Substantia nigra (tissue), 51 donors: ENCODE measurements at places on chromosomes 6 and 20.

- no peak for DNase-seq
These were observed 129.0 kb upstream of the THEMIS start for GRCh38 chr6:128029826-128030225.

DNA sequence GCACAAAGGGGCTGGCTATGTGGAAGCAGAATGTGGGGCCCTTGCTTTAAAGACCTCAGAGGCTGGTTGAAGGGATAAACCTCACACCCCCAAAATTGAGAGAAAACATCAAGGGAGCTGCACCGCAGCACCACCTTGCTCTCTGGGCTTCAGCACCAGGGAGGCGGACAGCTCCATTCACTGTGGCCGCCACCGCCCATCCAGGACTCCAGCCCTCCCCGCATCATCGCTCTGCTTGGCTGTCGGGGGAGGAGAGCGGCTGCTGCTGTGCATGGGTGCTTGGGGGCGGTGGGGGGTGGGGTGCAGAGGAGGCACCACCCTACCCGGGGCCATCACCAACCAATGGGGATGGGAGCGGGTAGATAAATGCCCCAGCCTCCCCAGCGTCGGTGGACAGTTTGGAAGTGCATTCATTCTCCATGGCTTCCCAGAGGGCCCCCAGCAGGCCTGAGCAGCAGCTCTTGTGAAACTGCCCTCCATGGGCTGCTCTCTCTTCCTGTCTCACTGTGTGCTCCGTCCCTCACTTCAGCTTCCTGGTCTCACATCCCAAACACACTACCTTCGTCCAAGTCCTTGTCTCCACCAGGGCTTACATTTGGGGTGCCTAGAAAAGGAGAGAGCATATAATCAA, 75.7 kb upstream of the BHLHE23 start:
- no peak for DNase-seq

DNA sequence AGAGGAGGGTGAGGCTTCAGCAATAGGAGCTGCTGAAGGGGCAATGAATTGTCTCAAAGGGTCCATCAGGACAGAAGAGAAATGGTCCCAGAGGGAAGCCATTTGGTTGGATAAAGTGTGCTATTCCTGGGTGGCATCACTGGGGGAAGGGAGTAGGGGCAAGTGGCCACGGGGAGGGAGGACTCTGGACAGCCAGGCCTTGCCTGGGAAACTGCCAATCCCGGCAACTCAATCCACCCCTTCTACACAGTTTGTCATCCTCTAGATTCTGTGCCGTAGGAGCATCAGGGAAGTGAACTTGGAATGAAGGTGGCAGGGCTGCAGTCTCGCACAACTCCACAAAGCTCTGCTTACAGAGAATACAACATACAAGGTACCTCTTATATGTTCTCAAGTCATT, 59.5 kb upstream of the RIPOR2 start:
- DNase-seq = no peak

DNA sequence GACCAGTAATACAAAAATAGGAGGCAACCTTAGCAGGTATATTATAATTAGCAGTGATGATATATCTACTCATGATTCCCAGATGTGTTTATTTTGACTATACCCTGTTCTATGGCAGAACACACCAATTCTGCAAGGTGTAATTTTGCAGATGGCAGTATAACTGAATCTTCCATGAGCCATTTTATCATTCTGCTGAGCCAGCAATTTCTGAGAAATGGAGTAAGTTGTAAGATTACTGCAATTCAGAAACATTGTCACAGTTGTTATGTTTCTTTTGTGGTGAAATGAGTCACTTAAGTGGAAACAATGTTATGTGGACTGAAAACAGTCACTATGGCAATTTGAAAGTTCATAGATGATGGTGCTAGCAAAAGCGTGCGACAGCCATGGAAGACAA, 63.7 kb upstream of the RIMS1 start:
- DNase-seq = no peak

- no peak for DNase-seq
These were observed 130.5 kb downstream of the CEBPB start for GRCh38 chr20:50320901-50321796.

DNA sequence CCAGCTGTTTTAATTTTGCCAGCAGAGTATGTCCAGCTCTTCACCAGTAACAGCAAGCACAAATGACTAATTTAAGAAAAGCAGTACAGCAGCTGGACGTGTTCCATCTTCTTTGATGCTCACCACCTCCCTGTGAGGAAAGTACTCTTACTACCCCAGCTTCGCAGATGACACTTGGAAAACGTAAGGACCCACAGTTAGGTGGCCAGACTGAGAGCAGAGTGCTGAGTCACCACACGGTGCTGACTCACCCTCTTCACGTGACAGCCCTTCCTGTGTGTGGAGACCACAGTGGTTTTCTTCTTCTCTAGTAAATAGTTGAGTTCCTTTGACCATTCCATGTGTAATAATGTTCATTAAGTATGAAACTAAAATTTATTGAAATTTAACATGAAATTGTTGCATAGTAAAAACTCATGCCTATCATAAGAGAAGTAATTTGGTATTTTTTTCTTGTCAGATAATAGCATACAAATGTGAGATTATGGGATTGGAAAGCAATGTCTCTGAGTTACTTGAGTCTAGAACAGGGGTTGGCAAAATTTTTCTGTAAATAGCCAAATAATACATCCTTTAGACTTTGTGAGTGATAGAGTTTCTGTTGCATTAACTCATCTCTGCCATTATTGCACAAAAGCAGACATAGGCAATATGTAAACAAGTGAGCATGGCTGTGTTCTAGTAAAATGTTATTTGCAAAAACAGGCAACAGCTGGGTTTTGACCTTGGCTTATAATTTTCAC, 76.6 kb downstream of the SLX4IP start:
- DNase-seq = peak; percentile 66

- no peak for DNase-seq
These were observed 5.1 kb downstream of the PRND start for GRCh38 chr20:4726710-4727397.

- no peak for DNase-seq
These were observed 57.7 kb downstream of the PPP1R16B start for GRCh38 chr20:38863024-38863851.

GRCh38 chr6:93886416-93886815, 467.1 kb upstream of the EPHA7 start:
- DNase-seq = no peak

GRCh38 chr6:7684843-7685242, 41.1 kb upstream of the BMP6 start:
- no peak for DNase-seq

GRCh38 chr6:26033941-26034354, 53.3 kb upstream of the HFE start:
- DNase-seq = no peak

DNA sequence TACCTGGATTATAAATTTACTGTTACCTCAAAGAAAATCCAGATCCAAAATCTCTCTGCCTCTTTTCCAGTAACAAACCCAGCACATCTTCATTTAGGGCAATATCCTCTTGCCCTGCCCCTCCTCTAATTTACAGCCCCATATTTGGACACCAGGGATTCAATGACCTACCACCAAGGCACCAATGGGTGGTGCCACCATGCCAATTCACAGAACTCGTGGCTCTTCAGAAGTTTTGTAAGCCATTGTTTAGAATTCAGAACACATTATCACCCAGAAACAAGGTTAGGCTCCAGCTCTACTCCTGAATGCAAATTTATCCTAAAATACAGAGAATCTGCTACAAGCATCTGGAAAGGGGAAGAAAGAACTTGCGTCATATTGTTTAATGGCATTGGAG, 67.8 kb upstream of the SASH1 start:
- DNase-seq = no peak

DNA sequence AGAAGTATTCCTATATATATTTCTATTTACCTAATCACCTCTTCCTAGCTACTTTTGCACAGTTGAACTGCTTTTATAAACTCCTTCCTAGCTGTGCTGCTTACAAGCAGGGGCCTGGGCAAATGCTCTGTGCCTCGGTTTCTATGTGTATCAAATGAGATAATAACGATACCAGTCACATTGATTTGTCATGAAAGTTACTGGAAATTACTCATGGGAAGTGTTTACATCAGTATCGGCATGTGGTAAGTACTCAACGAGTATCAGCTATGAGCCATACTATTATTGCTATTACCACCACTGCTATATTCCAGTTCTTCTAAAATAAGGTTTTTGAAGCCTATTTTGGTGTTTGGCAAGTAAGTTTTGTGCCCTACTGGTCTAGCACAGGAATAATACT, 4.9 kb downstream of the LAMA4 start:
- DNase-seq = no peak

GRCh38 chr6:42419490-42420280, 32.0 kb downstream of the TRERF1 start:
- DNase-seq = no peak
